Upper lobe of left lung (tissue), 6 donors: ENCODE measurements at places on chromosomes 4 and X. TPM values are rescaled to one million over a fixed set of nuclear protein-coding genes. Genes with fewer than 3 reads are reported as not detected.

DNA sequence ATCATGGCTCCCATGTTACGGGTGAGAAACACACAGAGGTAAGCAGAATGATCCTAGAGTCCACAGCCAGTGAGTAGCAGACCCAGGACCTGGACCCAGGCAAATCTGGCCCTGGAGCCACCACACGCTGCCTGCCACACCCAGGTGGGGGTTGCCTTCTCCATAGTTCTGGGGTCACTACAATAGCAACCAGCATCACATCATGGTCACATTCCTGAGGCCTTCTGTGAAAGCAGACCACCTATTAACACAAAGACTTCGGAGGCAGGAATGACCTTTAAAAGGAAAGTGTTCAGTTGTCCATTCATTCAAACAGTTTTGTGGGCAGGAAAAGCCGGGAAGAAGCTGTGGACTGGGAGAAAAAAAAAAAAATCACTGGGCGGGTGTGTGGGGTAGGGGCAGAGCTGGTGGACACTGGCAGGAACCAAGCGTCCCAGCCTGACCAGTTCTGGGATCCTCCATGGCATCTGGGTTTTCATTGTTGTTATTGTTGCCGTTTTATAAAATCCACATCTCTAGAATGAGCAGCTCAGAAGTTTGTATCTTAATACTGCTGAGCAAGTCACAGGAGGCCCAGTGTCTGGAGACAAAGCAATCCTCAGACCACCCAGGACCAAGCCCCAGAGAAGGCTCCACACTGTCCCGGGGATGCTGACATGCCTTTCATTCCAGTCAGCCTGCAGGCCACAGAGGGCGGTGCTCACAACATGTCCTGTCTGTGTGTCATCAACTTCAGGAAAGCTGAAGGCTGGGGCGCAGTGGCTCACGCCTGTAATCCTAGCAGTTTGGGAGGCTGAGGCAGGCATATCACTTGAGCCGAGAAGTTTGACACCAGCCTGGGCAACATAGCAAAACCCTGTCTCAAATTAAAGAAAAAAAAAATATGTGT is 67.0 kb downstream of the SEL1L3 start:
- H3K27me3 ChIP-seq, result no peaks in the 10 kb centered on the region
- H3K36me3 ChIP-seq, result no peaks in the 10 kb centered on the region
- H3K4me1 ChIP-seq, result no peaks in the 10 kb centered on the region
- H3K4me3 ChIP-seq, result no peak overlapping the region

DNA sequence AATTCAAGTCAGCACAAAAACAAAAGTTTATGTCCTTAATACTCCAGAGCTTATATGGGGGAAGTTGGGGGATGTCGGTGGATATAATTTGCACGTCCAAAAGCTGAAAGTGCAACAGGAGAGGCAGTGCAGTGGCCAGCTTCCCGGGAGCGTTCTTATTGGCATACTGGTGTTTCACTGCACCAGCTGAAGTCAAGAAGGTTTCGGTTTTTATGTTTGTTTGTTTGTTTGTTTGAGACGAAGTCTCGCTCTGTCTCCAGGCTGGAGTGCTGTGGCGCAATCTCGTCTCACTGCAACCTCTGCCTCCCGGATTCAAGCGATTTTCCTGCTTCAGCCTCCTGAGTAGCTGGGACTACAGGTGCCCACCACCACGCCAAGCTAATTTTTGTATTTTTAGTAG is 28.6 kb upstream of the TLR3 start:
- no peaks in the 10 kb centered on the region for H3K36me3 ChIP-seq
- no peak for DNase-seq
- H3K4me3 ChIP-seq, result no peak overlapping the region
- H3K27me3 ChIP-seq, result no peaks in the 10 kb centered on the region
- no peak overlapping the region for H3K27ac ChIP-seq

- DNase-seq, result peak; percentile 0
- H3K27me3 ChIP-seq, result no peaks in the 10 kb centered on the region
- H3K36me3 ChIP-seq, result no peaks in the 10 kb centered on the region
- no peak overlapping the region for H3K27ac ChIP-seq
- no peak overlapping the region for H3K4me3 ChIP-seq
Measured at GRCh38 chrX:85108165-85108564, 104.5 kb downstream of the APOOL start.

- H3K27me3 ChIP-seq, result no peaks in the 10 kb centered on the region
- no peak overlapping the region for H3K4me3 ChIP-seq
- no peaks in the 10 kb centered on the region for H3K36me3 ChIP-seq
- H3K27ac ChIP-seq, result no peak overlapping the region
- peaks cover 15% of the 10 kb centered on the region for H3K4me1 ChIP-seq
- no peak for DNase-seq
Measured at GRCh38 chr4:140742838-140743193, 13.4 kb downstream of the TBC1D9 start.

DNA sequence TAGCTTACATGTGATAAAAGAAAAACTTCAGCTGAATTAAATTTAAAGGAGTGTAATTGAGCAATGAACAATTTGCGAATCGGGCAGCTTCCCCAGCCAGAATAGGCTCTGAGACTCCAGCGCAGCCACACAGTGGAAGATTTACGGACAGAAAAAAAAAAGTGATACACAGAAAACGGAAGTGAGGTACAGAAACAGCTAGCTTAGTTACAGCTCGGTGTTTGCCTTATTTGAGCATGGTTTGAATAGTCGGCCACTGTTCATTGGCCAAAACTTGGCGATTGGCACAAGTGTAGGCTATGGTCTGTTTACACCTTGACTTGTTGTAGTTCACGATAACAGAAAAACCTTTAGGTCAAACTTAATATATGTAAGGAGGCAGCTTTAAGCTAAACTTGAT is 16.7 kb upstream of the SUPT20HL1 start:
- no peak overlapping the region for H3K4me3 ChIP-seq
- no peaks in the 10 kb centered on the region for H3K4me1 ChIP-seq
- H3K27ac ChIP-seq, result no peak overlapping the region
- no peaks in the 10 kb centered on the region for H3K27me3 ChIP-seq
- H3K36me3 ChIP-seq, result no peaks in the 10 kb centered on the region

GRCh38 chr4:38621028-38621684 is 42.8 kb upstream of the KLF3 start:
- peak overlapping the region; percentile 65 for H3K27ac ChIP-seq
- peaks cover 42% of the 10 kb centered on the region for H3K4me1 ChIP-seq
- peak; percentile 68 for DNase-seq
- no peaks in the 10 kb centered on the region for H3K36me3 ChIP-seq
- no peaks in the 10 kb centered on the region for H3K27me3 ChIP-seq

DNA sequence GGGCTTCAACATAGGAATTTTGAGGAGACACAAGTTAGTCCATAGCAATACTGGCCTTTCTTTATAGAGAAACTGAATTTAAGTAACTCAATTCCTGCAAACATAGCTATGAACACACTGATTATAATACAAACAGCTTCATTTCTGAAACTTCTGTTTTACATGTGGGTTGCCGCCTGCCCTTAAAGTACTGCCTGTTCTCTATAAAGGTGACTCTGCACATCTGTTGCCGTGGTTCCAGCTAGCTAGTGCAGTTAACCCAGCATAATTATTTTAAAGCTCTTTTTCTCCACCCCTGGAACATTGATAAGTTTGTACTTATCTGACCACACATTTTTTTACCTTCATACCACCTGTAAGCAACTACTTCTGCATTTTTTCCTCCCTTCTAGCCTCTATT is 177.6 kb downstream of the NWD2 start:
- no peaks in the 10 kb centered on the region for H3K27me3 ChIP-seq
- H3K4me1 ChIP-seq, result no peaks in the 10 kb centered on the region
- H3K4me3 ChIP-seq, result no peak overlapping the region
- no peaks in the 10 kb centered on the region for H3K36me3 ChIP-seq
- H3K27ac ChIP-seq, result no peak overlapping the region

- no peak for DNase-seq
- no peak overlapping the region for H3K27ac ChIP-seq
- H3K36me3 ChIP-seq, result no peaks in the 10 kb centered on the region
- no peak overlapping the region for H3K4me3 ChIP-seq
- no peaks in the 10 kb centered on the region for H3K27me3 ChIP-seq
Measured at GRCh38 chrX:136577552-136577951, 45.5 kb downstream of the VGLL1 start.

DNA sequence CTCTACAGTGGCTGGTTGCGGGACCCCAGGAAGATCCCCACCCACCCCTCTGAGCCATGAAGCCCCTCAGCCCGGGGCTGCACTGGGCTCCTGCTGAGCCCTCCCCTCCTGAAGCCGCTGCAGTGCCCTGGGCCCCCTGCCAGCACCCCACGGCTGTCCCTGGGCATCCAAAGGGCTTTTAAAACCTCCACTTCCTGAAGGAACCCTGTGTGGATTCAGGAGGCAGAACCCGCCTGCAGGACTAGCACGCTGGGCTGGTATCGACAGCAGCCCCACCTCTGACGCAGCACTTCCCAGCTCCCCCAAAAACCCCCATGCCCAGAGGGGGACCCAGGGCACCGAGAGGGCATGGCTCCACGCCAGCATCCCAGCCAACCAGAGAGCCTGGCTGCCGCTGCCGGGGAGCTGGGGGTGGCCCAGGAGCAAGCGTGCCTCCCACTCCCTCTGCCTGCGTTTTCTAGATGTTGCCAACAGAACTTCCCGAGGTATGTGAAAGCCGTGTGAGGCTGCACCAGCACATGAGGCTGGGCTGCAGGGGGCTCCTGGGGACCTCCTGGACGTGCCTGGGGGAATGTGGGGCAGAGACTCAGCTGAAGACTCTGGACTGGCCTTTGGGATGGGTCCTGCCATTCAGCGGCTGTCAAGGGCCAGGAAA is 6.3 kb downstream of the MXD4 start:
- no peak overlapping the region for H3K4me3 ChIP-seq
- peak overlapping the region; percentile 93 for H3K27ac ChIP-seq
- H3K27me3 ChIP-seq, result no peaks in the 10 kb centered on the region
- peak; percentile 76 for DNase-seq
- peaks cover 76% of the 10 kb centered on the region for H3K4me1 ChIP-seq
- H3K36me3 ChIP-seq, result peaks cover 66% of the 10 kb centered on the region

DNA sequence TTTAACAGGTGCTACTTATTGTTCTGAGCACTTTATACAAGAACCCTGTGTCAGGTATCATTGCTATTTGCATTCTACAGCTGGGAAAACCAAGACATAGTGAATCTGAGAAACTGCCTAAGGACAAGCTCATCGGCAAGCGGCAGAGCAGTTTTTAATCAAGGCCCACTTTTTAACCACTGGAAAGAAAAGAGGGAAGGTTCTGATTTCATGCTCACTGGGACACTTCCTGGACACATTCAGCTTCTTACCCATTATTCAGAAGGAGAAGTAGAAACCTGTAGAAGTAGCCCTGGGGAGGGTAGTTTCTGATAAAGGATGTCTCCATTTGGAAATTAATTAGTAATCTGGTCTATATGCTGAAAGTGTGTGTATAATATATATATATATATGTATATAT is 2.5 kb upstream of the LNX1 start:
- peaks cover 2% of the 10 kb centered on the region for H3K4me1 ChIP-seq
- H3K4me3 ChIP-seq, result no peak overlapping the region
- DNase-seq, result no peak

- H3K27ac ChIP-seq, result no peak overlapping the region
- H3K36me3 ChIP-seq, result peaks cover 5% of the 10 kb centered on the region
- no peaks in the 10 kb centered on the region for H3K27me3 ChIP-seq
- DNase-seq, result no peak
- no peak overlapping the region for H3K4me3 ChIP-seq
- no peaks in the 10 kb centered on the region for H3K4me1 ChIP-seq
Measured at GRCh38 chr4:168453146-168453545, 27.1 kb downstream of the DDX60L start.

GRCh38 chr4:2814627-2815270 is 21.9 kb downstream of the SH3BP2 start:
- peaks cover 79% of the 10 kb centered on the region for H3K4me1 ChIP-seq
- H3K4me3 ChIP-seq, result no peak overlapping the region
- no peak overlapping the region for H3K27ac ChIP-seq
- H3K27me3 ChIP-seq, result no peaks in the 10 kb centered on the region
- no peak for DNase-seq

DNA sequence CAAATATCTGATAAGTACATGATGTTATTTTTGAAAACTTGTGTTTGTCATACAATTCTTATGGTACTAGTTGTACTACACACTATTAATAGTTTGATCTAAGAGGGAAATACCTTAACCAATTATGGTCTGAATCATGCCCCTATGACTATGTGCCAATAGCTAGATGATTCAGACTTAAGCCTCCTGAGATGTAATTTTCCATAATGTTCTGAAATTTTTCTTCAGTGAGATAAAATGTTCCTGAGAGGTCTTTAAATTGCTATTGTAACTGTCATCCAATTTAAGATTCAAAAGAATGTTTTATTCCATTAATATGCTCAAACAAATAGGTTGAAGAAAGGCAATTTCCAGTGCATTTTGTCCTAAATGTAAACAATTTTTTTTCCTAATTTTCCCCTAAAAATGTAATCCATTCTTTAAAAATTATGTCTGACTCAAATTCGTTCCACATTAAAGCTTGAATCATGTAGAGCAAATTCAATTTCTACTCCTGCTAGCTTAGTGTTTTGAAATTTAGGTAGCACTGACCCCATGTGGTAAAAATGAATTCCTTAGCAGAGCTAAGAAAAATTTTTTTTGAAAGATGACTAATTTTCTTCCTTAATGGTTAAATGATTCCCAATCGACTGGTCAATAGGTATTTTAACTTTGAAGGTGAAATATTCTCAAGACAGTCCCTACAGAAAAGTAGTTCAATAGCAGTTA is 49.1 kb downstream of the APOOL start:
- no peaks in the 10 kb centered on the region for H3K27me3 ChIP-seq
- no peak for DNase-seq
- H3K27ac ChIP-seq, result no peak overlapping the region
- no peaks in the 10 kb centered on the region for H3K36me3 ChIP-seq
- no peaks in the 10 kb centered on the region for H3K4me1 ChIP-seq

- H3K27me3 ChIP-seq, result no peaks in the 10 kb centered on the region
Measured at GRCh38 chrX:155262970-155263754, 1.1 kb downstream of the RAB39B start.

The NEUROG2 gene
- total RNA-seq, result not detected

The EXOC1L gene
- total RNA-seq, result not detected

The CT45A2 gene
- total RNA-seq, result not detected

The FAT4 gene
- 13.2 TPM for total RNA-seq

The HS6ST2 gene
- total RNA-seq, result 0.30 TPM
